ENCODE measurements at places on chromosomes 7 and 10. TPM values are rescaled to one million over a fixed set of nuclear protein-coding genes. Genes with fewer than 3 reads are reported as not detected.

Gene GPR15LG
- total RNA-seq, result not detected

Gene SPAG6
- total RNA-seq, result 4.6 TPM

Gene ASAH2B
- 2.9 TPM for total RNA-seq

Gene HOXA5
- 9.4 TPM for total RNA-seq

Gene PRKG1
- 51.3 TPM for total RNA-seq

GRCh38 chr10:114870486-114870885 lies 48.9 kb downstream of the FHIP2A start:
- peak; percentile 89 for DNase-seq

DNA sequence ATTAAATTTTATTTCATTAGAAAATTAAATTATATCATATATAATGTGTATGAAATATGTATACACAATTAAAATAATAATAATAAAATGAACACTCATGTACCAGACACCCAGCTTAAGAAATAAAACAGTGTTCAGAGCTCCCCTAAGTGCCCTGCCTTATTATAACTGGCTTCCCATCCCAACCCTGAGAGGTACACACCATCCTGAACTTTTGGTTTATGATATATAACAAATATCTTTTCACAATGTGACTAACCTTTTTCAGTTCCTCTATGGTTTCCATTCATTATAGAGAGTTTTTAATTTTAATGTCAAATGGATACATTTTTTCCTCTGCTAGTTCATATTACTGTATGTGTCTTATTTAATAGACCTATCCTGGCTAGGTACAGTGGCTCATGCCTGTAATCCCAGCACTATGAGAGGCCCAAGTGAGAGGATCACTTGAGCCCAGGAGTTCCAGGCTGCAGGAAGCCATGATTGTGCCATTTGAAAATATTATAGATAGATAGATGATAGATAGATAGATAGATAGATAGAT lies 24.0 kb upstream of the STEAP2 start:
- no peak for DNase-seq

GRCh38 chr10:16586358-16587138 lies 64.9 kb upstream of the C1QL3 start:
- no peak for DNase-seq

DNA sequence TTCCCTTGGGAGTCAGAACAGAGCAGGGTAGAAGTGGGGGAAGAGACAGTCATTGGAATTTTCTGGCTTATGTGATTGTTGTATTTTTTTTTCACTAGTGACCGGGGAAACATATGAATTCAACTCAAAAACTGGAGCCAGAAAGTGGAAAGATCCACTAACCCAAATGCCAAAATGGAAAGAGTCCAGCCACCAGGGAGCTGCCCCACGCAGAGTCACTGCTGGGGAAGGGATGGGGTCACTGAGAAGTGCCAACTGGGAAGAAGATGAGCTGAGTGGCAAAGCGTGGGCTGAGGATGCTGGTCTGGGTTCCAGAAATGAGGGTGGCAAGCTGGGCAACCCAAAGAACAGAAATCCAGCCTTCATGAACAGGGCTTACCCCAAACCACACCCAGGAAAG lies 69.2 kb downstream of the CDHR3 start:
- no peak for DNase-seq

GRCh38 chr10:47133871-47134570 lies 166.0 kb upstream of the GDF10 start:
- no peak for DNase-seq

DNA sequence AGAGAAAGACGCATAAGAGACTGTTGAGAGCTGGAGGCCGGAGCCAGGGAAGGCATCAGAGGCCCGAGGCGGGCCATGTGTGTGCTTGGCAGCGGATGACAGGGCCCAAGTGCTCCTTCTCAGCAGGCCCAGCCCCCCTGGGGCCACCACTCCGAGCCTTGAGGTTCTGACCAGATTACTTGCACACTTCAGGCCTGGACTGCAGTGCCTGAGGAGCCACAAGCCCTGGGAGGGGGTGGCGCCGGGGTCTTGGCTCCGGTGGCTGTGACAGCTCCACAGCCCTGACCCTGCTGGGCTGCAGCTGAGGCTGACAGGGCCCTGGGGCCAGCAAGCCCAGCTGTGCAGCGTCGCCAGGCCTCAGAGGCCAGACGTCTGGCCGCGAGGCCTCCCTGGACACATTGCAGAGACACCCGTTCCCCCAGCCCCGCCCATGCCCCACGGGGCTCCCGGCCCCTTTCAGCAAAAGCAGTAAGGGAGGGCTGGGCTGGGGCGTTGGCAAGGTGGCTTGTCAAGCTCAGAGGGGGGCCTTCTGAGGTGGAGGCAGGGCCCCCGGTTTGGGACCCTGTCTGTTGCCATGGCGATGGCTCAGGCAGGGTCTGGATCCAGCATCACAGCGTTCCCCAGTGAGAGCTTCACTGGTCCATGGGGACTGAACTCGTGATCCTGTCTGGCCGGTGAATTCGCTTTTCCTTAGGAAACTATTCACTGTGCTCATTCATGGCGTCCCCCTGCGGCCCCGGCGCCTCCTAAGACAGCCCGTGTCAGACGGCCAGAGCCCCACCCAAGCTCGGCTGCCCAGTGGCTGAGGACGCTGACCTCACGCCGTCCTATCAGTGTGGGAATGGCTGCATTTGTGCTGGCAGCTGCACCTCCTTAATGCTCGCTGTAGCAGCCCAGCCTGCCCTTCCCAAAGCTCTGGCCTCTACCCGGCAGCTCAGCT lies 5.7 kb downstream of the ELN start:
- DNase-seq, result peak; percentile 89

DNA sequence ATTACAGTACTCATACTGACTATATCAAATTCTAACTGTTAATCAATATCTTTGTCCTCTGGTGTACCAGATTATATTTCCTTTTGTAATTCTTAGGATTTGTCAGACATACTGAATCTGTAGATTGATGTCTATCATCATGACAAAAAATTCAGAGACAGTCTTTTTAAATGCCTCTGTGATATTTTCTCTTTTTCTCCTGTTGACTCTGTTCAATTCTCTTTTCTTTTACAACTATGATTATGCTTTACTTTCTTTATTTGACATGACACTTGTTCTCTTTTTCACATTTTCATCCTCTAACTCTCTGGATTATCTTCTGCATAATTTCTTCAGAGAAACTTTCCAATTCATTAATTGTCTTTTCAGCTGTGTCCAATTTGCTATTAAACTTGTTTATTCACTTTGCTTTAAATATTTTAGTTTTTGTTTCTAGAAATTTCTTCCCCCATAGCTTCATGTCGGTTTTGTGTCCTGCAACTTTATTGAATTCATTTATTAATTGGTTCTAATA lies 153.6 kb downstream of the PFKFB3 start:
- no peak for DNase-seq

DNA sequence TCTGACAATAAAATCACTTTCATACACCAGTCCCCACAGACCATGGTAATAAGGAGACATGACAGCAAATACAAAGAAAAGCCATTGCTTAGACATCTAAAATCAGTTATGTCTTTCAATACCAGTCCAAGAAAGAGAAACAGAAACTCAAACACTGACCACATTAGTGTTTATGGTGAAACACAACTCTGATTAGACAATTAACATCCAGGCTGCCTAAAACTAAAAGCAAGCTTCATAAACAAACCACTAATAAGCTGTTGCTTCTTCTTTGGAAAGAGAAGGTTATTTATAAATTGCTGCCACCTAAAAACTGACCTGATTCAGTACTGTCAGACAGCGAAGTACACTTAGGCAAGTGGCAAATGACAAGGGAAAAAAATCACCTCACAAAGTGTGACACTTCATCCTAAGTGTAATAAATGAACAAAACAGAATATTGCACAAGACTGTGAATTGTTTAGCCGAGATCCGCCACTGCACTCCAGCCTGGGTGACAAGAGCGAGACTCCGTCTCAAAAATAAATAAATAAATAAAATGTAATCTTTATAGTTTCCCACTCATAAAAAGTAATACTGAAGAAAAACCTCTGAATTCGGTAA lies 277.4 kb downstream of the PARD3 start:
- no peak for DNase-seq

GRCh38 chr7:44060948-44061644 lies 4.3 kb downstream of the PGAM2 start:
- no peak for DNase-seq

GRCh38 chr10:12194752-12195271 lies 879 bp downstream of the NUDT5 start:
- DNase-seq, result peak; percentile 34

DNA sequence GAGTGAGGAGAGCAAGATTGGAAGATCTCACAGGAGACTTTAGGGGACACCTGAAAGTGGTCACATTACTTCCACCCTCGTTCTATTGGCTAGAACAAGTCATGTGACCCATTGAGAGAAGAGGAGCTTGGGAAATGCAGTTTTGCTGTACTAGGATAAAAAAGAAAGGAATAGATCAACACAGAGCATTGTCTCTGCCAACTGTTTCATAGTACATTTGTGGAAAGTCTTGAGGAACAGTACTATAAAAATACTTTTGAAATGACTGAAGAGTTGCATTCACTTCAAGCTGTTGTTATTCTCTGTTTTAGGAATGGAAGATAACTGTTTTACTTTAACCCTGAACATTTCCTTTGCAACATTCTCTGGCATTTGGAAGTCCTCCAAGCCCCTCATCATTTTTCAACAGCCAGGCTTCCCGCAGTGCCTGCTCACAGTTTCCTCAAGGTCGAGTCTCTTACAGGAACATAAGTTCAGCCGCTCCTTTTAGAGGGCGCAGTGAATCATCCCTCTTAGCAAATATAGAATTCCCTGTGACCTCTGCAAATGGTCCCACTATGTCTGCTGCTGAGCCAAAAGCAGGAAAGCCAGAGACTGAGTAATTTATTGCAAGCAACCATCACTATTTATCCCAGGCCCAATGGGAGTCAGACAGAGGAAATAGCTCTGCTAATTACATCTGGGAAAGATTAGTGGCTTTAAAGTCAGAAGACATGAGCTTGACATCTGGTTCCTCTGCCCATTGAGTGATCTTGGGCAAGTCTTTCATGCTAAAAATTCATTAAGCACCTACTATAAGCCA lies 40.7 kb downstream of the MRPL32 start:
- DNase-seq, result peak; percentile 87

- no peak for DNase-seq
Observed at GRCh38 chr10:62047960-62048383, 146.5 kb downstream of the ARID5B start.

- peak; percentile 72 for DNase-seq
Observed at GRCh38 chr7:30813466-30813865, 42.2 kb downstream of the MINDY4 start.

- DNase-seq, result no peak
Observed at GRCh38 chr7:6460303-6460702, 12.5 kb upstream of the DAGLB start.

DNA sequence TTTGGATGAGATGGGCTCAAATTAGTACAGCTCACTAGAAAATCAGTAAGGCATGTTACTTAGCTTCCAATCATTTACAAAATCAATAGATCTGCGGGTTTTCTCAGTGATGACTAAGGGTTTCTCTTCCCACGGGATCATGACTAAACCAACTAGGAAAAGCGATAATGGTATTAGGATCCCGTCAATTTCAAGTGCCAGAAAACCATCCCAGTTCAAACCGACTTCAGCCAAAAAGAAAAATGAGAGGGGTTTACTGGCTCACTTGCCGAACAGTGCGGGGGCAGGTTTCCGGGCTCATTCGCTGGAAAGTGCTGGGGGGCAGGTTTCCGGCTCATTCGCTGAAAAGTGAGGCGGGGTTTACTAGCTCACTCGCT lies 62.1 kb upstream of the LYZL2 start:
- DNase-seq, result peak; percentile 79

DNA sequence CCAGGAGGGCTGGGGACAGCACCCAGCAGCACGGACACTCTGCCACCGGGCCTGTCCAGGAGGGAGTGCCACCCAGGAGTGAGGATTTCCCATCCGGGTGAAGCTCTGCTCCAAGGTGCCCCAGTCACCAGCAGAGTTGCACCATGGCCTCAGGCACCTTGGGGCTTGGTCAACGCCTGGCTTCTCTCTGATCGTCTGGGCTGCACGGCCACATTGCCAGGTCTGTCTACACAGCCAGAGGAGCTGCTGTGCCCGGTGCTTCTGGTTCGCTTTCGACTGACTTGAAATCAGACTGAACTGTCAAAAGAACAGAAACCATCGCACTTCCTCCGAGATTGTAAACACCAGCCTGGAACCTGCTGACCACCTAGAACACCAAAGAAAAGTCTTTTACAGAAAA lies 12.0 kb downstream of the SHH start:
- no peak for DNase-seq

DNA sequence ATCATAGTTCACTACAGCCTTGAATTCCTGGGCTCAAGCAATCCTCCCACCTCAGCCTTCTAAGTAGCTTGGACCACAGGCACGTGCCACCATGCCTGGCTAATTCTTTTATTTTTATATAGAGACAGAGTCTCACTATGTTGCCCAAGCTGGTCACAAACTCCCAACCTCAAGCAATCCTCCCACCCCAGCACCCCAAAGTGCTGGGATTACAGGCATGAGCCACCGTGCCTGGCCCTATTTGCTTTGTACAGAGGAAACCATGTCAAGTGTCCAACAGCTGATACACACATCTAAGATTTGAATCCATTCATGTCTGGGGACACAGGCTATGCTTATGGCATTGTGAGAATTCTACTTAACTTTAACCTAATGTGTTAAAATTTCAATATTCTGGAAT lies 29.9 kb upstream of the MPP7 start:
- no peak for DNase-seq

DNA sequence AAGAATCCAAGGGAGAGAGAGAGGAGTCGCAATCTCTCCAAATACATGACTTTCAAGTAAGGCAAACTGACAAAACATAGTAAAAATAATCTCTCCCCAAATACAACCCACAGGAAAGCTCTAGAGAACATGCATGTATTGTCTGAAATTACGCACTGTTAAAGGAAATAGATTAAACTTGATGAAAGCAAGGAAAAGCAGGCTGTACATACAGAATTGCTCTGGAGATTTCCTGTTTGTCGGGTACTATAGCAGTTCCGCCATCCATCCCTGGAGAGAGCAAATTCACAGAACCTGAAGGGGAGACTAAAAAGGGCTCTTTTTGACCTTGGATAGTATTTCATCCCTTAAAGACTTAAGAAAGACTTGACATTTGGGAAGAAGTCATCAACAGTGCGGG lies 170.2 kb upstream of the BET1 start:
- no peak for DNase-seq

DNA sequence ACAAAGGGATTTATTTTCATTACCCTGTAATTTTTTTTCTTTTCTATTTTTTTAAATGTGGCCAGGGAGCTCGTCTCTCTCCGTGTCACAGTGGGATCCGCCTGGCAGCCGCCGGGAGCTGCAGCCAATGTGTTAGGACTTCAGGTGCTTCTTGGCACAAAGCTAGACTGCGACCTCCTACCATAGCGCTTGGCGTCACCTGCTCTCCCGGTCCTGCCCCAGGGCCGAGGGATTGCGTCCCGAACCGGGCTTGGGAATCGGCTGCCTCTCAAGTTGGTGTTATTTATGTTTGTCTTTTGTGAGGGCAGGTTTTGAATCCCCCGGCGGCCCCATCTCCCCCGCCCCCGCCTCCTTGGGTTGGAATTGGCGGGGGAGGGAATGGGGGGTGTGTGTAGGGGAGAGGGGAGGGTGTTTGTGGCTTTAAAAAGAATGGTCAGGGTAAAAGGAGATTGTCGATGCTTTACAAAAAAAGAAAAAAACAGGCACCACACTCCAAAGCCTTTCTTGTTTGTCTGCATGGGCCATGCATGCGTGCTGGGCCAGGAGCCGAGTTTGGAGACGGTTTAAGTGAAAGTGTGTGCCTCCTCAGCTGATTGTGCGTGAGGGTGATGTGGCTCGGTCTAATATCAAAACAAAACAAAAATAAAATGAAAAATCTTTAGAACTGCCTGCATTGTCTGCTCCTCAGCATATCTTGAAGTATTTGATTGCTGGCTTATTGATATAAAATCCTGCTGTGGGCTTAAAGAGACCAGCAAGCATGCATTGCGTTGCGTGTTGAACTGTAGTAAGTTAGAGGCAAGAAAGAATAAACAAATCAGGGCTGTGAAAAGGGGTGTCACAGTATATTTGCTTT lies 1.2 kb downstream of the PPP1R9A start:
- peak; percentile 89 for DNase-seq
